Posterior cingulate gyrus (tissue), 11 donors: ENCODE measurements at places on chromosomes 1 and 21.

- no peak for DNase-seq
Observed at GRCh38 chr1:169012416-169012815, 94.1 kb upstream of the ATP1B1 start.

GRCh38 chr1:29563571-29563970 is 327.2 kb downstream of the PTPRU start:
- no peak for DNase-seq

DNA sequence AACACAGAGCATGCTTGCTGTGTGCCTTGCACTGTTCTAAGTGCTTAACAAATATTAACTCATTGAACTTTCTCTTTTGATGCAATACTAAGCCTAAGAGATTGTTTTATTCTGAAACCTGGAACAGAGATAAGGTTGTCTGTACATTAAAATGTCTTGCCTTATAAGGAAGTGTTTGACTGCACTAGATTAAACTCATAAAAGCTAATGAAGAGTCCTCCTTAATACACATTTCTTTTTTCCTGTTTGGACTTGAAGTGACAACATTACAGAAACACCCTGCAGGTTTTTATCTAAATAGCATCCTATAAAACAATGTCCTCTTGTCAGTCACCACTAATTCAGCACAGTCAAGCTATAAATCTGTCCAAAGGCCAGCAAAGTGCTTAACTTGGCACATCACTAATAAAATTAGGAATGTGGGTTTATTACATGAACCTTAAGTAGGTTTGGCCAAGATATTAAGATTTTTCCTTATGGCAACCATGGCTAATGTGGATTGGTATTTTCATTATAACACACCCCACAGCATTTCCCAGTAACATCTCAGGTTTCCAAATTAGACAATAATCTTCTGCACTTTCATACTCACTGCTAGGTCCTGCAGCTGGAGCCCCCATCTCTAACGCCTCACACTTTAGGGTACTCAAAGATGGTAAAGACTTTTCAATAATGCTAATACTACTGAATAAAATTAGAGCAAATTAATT is 389.7 kb downstream of the LMO4 start:
- no peak for DNase-seq

GRCh38 chr1:219476716-219477115 is 136.2 kb downstream of the ZC3H11B start:
- DNase-seq = no peak

DNA sequence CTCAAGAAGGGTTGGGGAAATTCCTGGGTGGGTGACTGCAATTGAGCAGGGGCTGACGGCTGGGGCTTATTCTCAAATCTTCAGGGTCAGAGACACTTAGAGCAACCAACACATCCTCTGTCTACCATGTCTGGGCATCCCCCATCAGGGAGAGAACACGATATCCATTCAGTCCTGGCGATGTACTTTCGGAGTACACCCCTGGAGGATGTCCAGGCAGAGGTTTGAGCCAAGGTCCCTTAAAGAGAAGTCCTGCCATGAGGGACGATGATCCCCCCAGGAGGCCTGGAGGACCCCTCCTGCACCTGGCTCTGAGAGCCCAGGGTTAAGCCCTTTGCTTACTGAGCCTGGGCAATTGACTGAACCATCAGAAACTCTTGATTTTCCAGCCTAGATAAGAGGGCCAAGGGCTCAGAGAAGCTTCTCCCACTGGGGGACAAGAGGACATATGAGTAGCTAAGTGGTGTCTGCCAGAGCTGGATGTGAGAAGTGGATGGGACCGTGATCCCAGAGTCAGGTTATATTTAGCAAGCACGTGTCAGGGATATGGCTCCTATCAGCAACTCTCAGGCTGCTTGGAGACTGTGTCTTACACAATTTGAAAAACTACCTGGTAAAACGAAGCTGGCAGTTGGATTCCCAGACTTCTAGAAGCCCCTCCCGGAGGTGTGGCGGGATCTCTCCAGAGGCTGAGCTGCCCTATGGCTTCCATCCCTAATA is 253.3 kb upstream of the VAMP3 start:
- no peak for DNase-seq
